ENCODE measurements at places on chromosomes 16 and 17.

DNA sequence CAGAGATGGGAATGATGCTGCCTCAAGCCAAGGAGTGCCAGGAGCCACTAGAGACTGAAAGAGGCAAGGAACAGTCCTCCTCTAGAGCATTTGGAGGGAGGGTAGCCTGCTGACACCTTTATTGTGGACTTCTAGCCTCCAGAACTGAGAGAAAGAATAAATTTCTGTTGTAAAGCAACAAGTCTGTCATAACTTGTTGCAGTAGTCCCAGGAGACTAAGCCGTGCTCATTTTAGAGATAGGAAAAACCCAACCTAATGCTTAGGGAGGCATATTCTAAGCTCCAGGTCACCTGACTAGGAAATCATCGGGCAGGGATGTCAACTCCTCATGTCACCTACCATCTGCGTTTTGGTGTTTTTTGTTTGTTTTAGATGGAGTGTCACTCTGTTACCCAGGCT lies 345.4 kb upstream of the EEF2KMT start:
- DNase-seq: no peak

DNA sequence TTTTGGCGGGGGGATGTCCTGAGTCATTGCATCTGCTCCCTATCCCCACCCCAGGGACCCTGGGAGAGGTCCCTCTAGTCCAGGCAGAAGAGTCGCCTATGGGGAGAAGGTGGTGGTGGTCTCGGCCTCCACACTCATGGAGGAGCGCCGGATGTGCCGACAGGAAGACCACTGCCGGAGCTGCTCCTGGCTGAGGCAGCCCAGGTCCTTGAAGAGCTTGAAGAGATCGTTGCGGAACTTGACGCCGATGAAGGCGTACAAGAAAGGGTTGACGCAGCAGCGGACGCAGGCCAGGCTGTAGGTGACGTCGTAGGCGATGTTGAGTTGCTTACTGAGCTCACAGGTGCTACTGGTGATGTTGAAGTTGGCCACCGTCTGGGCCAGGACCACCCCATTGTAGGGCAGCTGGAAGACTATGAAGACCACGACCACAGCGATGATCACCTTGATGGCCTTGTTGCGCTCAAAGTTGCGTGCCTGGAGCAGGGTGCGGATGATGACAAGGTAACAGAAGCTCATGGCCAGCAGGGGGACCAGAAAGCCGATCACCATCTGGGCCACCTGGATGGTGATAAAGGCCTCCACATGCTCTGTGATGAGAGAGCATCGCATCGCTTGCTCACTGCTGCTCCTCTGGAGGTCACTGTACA lies 10.5 kb downstream of the CCR7 start:
- DNase-seq: no peak

- no peak for DNase-seq
These were observed 879.7 kb upstream of the EEF2KMT start for GRCh38 chr16:5977329-5977728.

DNA sequence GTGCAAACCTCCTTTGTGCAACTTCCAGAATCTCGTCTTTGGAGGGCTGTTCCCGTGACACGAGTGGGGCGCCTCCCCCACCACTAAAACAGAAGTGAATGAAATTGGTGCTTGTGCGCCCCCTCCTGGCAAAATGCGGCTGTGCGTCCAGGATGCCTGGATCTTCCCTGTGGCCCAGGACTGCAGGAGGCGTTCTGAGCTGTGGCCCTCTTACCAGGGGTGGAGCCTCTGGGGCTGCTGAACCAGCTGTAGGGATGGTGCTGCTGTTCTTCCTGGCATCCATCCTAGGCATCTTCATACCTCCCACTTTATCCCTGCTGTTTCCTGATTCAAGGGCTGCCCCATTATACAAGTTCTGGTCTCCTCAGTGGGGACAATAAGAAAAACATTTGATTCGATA lies 18.5 kb upstream of the NAGLU start:
- DNase-seq: peak; percentile 16

GRCh38 chr17:4004517-4005295 lies 40.5 kb upstream of the ATP2A3 start:
- DNase-seq: peak; percentile 38

DNA sequence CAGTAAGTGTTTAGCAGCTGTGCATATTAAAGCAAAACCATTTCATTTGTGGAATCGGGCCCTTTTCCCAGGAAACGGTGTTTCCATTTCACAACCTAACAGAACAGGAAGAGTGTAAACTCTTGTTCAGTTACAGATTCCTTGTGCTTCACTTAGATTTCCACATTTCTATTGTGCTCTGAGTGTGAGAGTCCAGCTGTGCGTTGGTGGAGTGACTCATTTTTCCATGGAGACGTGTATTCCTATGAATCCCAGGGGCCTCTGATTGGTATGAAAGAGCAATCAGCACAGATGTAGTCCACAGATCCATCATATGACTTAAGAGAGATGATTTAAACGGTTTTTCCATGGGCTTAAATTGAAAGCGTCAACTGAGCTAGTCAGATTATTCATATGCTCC lies 13.3 kb upstream of the CAVIN1 start:
- no peak for DNase-seq

GRCh38 chr17:72878975-72879660 lies 213.4 kb downstream of the SLC39A11 start:
- no peak for DNase-seq

DNA sequence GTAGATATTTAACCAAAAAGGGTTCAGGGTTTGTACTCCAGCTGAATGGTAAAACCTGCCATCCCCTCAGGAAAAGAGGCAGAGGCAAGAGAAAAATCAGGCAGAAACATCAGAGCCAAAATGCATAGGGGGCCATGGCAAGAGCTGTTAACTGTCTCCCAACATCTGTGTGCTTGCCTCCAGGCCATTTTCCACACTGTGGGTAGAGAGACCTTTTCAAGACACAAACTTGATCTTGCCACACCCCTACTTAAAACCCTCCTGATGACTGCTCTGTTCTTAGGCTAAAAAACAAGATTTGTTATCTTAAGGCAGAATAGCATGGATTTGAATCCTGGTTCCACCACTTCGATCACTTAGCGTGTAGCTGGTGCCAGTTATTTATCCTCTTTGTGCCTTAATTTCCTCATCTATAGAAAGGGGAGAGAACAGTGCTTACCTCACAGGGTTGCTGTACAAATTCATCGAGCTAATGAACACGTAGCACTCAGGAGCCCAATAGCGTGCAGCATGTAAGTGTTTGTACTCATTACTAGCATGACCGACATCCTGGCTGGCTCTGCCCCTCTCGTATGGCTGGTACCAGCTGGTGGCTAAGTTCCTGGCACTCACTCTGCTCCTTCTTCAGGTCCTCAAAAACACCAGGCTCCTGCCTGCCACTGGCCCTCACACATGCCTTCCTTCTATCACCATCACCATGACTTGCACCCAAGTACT lies 25.8 kb downstream of the STAT3 start:
- no peak for DNase-seq

GRCh38 chr16:4428500-4428899 lies 2.8 kb downstream of the DNAJA3 start:
- DNase-seq: no peak
